ENCODE measurements at places on chromosomes 13 and 19. TPM values are rescaled to one million over a fixed set of nuclear protein-coding genes. Genes with fewer than 3 reads are reported as not detected.

Gene CBLC
- total RNA-seq: not detected

DNA sequence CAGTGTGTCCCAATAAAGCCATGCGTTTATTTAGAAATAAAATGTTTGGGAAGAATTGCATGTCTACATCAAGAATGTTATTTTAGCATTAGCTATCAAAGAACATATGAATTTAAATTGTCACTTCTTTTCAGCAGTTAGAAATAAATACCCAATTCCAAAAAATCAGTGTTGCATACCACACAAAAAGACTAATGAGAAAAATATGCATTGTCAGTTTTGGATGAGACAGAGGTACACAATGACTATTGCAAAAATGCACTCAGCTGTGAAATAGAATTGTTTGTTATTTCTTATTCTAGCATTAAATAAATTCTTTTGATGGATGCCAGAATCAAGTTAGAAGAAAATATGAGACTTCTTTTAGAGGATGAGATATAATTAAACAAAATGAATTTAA, 833.9 kb downstream of the SLITRK1 start:
- no peaks in the 10 kb centered on the region for H3K4me1 ChIP-seq
- DNase-seq: no peak
- no peaks in the 10 kb centered on the region for H3K36me3 ChIP-seq
- H3K27me3 ChIP-seq: no peaks in the 10 kb centered on the region
- no peak overlapping the region for H3K27ac ChIP-seq

- H3K36me3 ChIP-seq: no peaks in the 10 kb centered on the region
- no peak overlapping the region for H3K4me3 ChIP-seq
- 0 out of 2 replicates have a peak, but pooled peaks cover 5% of the 10 kb centered on the region for H3K27me3 ChIP-seq
Observed at GRCh38 chr13:29752175-29752574, 98.2 kb downstream of the UBL3 start.

DNA sequence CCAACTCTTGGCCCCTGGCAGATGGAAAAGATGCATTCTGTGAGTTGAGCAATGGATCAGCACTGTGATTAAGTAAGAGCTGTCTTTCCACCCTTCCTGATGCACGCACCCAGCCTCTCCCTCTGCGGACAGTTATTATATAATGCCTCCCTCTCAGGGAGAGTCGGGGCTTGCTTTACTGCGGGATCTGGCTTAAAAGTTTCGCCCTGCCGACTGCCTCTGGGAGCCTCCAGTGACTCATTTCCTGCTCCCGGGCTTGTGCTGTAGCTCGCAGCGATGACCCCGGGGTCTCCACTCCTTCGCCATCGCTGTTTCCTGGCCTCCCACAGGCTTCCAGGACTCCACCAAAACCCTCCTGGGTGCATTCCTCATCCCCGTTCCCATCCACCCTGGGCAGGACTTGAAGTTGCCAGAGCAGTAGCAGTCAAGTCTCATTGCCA, 107.4 kb upstream of the SLC7A1 start:
- H3K36me3 ChIP-seq: no peaks in the 10 kb centered on the region
- peak; percentile 72 for DNase-seq

DNA sequence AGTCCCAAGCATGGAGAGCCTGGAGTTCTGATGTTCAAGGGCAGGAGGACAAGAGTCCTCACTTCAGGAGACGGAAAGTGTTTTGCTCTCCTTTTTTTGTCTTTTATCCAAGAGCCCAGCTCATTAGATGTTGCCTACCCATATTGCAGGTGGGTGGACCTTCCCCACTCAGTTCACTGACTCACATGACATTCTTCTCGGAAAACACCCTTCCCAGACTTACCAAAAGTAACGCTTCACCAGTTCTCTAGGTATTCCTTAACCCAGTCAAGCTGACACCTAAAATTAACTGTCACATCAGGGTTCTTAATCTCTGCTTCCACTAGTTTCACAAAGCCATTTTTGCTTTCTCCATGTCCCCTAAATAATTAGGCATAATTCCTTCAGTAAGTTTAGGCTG, 2215.4 kb upstream of the PCDH20 start:
- DNase-seq: no peak
- no peak overlapping the region for H3K27ac ChIP-seq
- H3K4me3 ChIP-seq: no peak overlapping the region

DNA sequence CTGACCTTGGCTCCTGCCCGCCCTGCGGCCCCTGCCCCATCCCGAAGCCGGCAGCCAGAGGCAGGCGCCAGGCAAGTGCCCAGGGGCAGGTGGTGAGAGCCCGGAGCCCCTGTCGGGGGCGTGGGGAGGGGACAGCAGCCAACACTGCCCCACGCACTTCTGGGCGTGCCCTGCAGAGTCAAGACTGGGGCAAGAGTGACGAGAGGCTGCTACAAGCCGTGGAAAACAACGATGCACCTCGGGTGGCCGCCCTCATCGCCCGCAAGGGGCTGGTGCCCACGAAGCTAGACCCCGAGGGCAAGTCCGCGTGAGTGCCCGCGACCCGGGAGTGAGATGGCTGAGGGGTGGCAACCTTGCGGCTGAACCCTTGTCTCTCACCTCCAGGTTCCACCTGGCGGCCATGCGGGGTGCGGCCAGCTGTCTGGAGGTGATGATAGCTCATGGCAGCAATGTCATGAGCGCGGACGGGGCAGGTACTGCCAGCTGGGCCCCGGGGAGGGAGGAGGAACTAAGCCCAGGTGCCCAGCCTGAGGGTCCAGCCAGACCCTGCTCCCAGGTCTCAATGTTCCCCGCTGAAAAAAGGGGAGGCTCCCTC, 17.3 kb downstream of the ANKRD24 start:
- no peaks in the 10 kb centered on the region for H3K27me3 ChIP-seq
- H3K4me1 ChIP-seq: no peaks in the 10 kb centered on the region
- H3K27ac ChIP-seq: no peak overlapping the region
- no peaks in the 10 kb centered on the region for H3K36me3 ChIP-seq

GRCh38 chr13:29958476-29958875, 108.1 kb upstream of the UBL3 start:
- DNase-seq: no peak
- peaks cover 27% of the 10 kb centered on the region for H3K4me1 ChIP-seq
- no peaks in the 10 kb centered on the region for H3K27me3 ChIP-seq
- no peak overlapping the region for H3K27ac ChIP-seq
- H3K36me3 ChIP-seq: no peaks in the 10 kb centered on the region

GRCh38 chr19:10395436-10395835, 7.9 kb downstream of the CDC37 start:
- H3K4me1 ChIP-seq: no peaks in the 10 kb centered on the region
- H3K27ac ChIP-seq: no peak overlapping the region
- no peak for DNase-seq
- H3K27me3 ChIP-seq: no peaks in the 10 kb centered on the region
- no peak overlapping the region for H3K4me3 ChIP-seq

Gene ZNF155
- total RNA-seq: 6.8 TPM

- peak; percentile 24 for DNase-seq
- peaks cover 6% of the 10 kb centered on the region for H3K36me3 ChIP-seq
- no peak overlapping the region for H3K27ac ChIP-seq
- peak overlapping the region; percentile 96 for H3K4me3 ChIP-seq
- H3K27me3 ChIP-seq: peaks cover 6% of the 10 kb centered on the region
Observed at GRCh38 chr19:570937-571565, 1.3 kb upstream of the BSG start.

GRCh38 chr13:39612023-39612637, 9.1 kb upstream of the LHFPL6 start:
- DNase-seq: peak; percentile 84
- no peaks in the 10 kb centered on the region for H3K36me3 ChIP-seq
- no peaks in the 10 kb centered on the region for H3K27me3 ChIP-seq
- H3K4me3 ChIP-seq: no peak overlapping the region
- H3K27ac ChIP-seq: no peak overlapping the region
- no peaks in the 10 kb centered on the region for H3K4me1 ChIP-seq

DNA sequence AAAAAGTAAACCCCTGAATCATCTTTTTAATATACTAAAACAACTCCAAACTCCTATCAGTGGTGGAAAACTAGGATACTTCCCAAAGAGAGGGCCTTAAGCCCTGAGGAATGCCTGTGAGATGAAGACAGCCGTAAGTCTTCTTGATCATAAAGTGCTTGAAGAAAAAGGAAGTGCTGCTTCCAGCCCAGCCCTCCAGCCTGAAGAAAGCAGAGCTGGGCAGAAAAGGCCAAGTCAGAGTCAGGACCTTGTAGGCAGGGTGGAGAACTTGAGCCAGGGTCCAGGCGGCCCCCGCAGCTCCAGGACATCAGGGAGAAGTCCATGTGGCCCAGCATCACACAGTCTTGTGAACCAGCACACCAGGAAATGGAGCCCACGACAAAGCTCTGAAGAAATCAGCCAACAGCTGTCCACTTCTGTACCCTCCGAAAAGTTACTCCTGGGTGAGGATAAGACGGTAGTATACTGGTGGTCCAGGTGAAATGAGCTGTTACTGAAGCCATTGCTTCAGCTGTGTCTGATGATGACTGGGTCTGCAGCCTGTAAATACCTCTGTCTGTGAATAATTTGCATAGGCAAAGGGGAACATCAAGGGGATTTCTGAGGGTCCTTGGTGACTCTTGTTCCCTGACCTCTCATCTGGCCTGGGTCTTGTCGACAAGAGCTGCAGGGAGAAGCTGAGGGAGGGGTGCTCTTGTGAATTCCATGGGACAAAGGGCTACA, 18.7 kb upstream of the CRYL1 start:
- H3K4me3 ChIP-seq: no peak overlapping the region
- no peak overlapping the region for H3K27ac ChIP-seq
- no peaks in the 10 kb centered on the region for H3K36me3 ChIP-seq
- no peaks in the 10 kb centered on the region for H3K4me1 ChIP-seq

GRCh38 chr13:113669231-113669754, 2.3 kb downstream of the GRK1 start:
- H3K4me1 ChIP-seq: no peaks in the 10 kb centered on the region
- no peak for DNase-seq
- H3K27me3 ChIP-seq: no peaks in the 10 kb centered on the region
- H3K27ac ChIP-seq: no peak overlapping the region
- H3K4me3 ChIP-seq: no peak overlapping the region

GRCh38 chr13:46964789-46965527, 68.1 kb upstream of the HTR2A start:
- H3K27me3 ChIP-seq: no peaks in the 10 kb centered on the region
- H3K27ac ChIP-seq: no peak overlapping the region
- no peak for DNase-seq

GRCh38 chr19:55660404-55660803, 5.6 kb downstream of the U2AF2 start:
- H3K4me1 ChIP-seq: 0 out of 2 replicates have a peak, but pooled peaks cover 5% of the 10 kb centered on the region
- no peak for DNase-seq
- peaks cover 46% of the 10 kb centered on the region for H3K36me3 ChIP-seq
- no peak overlapping the region for H3K27ac ChIP-seq

DNA sequence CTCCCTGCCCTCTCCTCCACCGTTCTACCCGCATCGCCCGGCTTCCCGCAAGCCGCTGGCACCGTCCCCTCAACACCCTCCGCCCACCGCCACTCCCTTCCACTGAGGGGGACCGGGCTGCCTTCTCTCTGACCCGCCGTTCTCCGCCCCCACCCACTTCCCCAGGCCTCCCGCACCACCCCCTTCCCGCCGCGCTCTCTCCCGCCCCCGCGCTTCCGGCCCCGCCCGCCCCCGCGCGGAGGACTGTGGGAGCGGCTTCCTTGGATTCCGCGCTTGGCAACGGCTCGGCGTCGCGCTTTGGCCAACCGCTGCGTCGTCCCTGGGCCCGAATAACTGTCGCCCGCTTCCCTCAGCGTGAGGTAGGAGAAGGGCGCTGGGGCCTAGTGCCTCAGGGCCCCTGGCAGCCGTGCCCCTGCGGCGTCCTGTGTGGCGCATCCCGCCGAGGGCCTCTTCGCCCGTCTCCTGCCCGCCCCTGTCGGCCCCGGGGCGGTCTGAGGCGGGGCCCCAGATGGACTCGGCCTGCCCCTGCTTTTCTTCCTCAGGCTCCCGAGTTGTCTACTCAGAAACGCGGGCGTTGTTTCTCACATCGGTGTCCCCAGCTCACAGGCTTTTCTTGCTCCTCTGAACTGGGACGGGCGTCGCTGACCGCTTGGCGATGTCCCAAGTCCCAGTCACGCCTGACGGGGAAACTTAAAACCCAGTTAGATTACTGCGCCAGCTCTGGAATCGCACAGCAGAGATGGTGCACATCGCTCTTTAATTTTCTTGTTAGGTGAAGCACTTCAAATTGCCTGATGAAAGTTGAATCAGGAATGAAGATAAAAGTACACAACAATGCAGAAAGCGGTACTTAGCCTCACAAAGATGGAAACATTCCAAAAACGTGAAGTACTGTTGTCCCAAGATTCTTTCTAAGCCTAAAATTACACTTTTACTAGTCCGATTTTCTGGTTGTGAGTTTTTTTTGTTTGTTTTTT, at the start of gene IFT88:
Gene IFT88, plus strand, starts transcription at position 260 of the 977 bp plus-strand sequence. CDS start 7,229 bp downstream, outside the sequence.
- peaks cover 3% of the 10 kb centered on the region for H3K4me1 ChIP-seq
- DNase-seq: peak; percentile 92

GRCh38 chr13:105709181-105709580, 826.3 kb downstream of the EFNB2 start:
- DNase-seq: no peak
- H3K27me3 ChIP-seq: no peaks in the 10 kb centered on the region
- H3K27ac ChIP-seq: no peak overlapping the region
- H3K4me1 ChIP-seq: no peaks in the 10 kb centered on the region
- H3K4me3 ChIP-seq: no peak overlapping the region

Gene NXNL1
- not detected for total RNA-seq

- no peak overlapping the region for H3K27ac ChIP-seq
- DNase-seq: no peak
- no peaks in the 10 kb centered on the region for H3K4me1 ChIP-seq
- no peak overlapping the region for H3K4me3 ChIP-seq
- H3K36me3 ChIP-seq: no peaks in the 10 kb centered on the region
- H3K27me3 ChIP-seq: no peaks in the 10 kb centered on the region
Observed at GRCh38 chr13:112575675-112576074, 12.3 kb downstream of the TUBGCP3 start.

Gene KIR2DL4
- not detected for total RNA-seq
